ENCODE measurements at places on chromosomes 2 and 18.

GRCh38 chr2:8857709-8858108, 20.3 kb upstream of the KIDINS220 start:
- DNase-seq = no peak

DNA sequence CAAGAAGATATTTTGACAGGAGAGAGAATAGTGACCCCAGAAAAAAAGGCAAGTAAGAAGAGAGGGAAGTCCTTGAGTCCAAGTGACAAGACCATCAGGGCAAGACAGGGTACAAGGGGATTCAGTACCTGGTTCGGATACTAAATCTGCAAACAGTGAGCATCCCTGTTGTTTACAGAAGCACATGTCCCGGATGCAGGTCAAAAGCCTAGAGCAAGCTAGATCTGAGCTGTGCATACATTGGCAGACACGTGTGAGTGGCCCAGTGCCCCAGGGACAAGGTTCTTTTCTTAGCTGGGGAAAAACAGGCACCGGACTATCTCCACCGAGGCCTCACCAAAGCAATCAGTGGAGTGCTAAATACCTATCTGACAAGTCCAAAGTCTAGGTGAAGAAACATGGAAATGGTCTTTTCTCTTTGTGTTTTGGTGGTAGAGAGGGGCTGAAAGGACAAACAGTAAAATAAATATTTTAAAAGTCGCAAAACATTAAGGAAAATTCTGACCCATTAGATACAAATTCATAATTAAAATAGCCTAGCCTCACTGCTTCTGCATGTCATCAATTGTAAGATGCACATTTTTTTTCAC, 165.2 kb downstream of the SUCLG1 start:
- DNase-seq = no peak

GRCh38 chr2:102421890-102422759, 835 bp upstream of the IL18RAP start:
- DNase-seq = no peak

GRCh38 chr18:36697905-36698304, 130.9 kb downstream of the TPGS2 start:
- DNase-seq = no peak

GRCh38 chr2:159226608-159227385, 59.7 kb downstream of the WDSUB1 start:
- DNase-seq = no peak

GRCh38 chr2:71783215-71783614, 329.9 kb downstream of the DYSF start:
- DNase-seq = no peak

DNA sequence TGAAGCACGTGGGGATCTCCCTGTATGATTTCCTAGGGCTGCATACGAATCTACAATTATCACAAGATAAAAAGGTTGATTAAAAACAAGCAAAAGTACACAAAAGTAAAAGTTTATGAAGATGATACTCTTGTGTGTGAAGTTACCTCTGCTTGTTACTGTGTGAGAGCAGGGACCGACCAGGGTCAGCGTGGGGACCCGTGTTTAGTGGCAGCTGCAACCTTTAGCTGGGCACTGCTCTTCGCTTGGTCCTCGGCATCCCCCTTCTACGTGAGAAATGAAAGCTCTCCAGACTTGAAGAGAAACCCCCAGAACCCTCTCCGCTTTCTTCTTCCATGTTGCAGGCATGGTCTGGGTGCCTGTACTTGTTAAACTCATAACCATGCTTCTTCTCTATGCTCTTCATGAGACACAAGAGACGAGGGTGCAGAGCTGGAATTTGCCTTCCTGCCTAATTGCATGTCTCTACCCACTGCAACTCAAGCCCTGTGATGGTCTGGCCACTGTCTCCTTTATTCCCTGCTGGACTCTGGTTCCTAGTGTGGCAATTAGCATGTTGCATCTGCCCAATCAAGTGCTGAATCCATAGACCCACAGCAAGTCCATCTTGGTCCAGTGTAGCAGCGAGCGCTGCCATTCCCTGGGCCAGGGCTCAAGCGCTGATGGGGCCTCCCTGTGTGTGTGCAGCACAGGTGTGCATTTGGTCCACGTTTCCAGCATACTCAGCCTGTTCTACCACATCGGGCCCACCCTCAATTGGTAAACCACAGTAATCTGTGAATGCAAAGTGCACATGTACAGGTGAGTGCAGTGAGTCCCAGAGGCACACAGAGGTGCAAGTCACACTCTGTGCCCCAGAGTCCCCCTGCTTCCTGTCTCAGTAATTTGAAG, 88.5 kb downstream of the TWIST2 start:
- no peak for DNase-seq

DNA sequence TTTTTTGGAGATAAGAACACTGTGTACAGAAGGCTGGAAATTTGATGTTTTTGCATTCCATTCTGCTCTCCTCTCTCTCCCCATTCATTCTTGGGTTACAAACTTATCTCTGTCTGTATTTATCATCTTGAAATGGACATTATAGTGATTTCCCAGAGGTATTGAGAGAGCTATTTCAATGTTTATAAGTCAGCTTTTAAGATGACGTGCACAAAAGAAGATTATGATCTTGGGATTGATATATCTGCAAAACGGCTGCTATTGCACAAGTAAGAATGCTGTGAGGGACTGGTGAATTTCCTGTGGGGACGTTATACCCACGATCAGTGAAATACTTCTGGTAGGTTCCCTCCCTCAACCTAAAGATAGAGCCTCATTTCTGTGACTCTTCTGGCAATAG, 61.0 kb upstream of the DTNA start:
- DNase-seq = no peak

GRCh38 chr2:89831641-89832498, 1140.4 kb downstream of the RPIA start:
- DNase-seq = no peak

DNA sequence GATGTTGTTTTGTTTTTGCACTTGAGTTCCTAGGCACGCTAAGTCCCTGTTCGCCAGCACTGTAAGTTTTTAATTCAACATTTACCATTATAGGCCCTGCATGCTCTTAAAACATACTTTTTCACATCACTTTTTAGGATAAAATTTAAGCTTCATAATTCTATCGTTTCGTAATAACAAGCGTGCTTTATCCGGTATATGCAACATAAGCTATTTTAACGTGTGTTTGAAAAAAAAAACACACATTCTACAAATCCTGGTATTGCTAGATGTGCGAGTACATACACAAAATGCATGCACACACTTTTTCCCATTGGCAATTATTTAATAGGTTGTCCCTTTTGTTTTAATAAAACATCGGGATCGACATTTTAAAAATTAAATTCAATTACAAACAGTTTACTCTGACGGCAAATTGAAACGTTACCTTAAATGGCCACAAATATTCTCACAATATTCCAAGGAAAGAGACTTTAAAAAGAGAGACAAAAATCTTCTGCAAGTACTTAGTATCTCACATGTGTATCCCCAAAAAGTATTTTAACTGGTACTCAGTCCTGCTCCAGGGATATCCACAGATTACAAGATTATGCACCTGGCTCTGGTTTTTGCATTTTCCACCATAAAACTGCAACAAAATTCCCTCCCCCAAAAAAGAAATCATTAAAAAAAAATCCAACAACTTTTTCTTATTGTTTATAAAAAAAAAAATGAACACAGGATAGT, 1.0 kb upstream of the TCF4 start:
- no peak for DNase-seq

GRCh38 chr2:200405599-200406298, 99.3 kb downstream of the SPATS2L start:
- no peak for DNase-seq

DNA sequence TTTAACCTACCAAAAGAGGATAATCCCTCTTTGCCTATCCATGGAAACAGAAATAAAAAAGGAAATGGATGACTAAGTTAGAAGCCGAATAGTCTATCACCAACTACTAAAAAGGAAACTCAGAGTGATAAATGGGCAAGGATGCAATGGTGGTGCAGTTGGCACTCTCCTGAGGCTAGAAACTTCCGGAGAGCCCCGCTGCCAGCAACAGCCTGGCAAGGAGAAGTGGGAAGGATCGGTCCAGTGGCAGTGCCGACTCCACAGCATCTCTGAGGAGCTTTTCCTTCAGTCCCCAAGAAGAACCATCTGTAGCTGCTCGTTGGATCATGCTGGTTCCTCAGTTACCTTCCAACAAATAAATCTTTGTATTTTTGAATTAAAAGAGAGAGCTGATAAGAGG, 74.7 kb downstream of the DPP4 start:
- DNase-seq = no peak

- DNase-seq = no peak
These were observed 70.0 kb downstream of the TWSG1 start for GRCh38 chr18:9404565-9405060.

GRCh38 chr18:75075429-75075841, 133.5 kb downstream of the PTGR3 start:
- no peak for DNase-seq

DNA sequence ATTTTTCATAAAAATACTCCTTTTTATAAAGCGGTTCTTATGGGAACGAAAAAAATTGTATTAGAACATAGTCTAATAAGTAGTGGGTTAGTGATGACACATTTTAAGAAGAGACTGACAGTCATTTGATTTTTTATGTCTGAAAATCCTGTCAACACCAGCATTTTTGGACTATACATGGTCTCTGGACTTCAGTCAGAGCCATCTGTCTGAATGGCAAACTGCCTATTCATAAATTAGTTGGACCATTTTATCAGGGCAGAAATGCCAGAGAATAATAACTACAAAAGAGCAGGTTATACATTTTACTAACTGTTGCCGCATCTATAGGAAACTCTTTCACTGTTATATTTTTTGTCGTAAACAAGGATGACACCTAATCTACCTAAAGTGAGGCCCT, 437.6 kb downstream of the ZNF804A start:
- no peak for DNase-seq

DNA sequence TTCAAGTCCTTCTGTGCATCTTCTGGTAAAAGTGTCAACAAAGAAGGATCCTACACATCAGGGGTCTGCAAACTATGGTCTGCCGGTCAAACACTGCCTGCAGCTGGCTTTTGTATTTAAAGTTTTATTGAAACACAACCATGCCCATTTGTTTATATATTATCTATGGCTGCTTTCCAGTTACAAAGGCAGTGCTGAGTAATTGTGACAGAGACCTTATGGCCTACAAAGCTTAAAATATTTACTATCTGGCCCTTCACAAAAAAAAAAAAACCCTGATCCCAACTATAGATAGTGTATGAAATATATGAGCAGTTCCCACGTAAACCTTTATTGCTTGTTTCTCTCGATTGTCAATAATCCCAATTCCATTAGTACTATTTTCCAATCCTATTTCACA, 101.4 kb downstream of the RBMS1 start:
- no peak for DNase-seq

DNA sequence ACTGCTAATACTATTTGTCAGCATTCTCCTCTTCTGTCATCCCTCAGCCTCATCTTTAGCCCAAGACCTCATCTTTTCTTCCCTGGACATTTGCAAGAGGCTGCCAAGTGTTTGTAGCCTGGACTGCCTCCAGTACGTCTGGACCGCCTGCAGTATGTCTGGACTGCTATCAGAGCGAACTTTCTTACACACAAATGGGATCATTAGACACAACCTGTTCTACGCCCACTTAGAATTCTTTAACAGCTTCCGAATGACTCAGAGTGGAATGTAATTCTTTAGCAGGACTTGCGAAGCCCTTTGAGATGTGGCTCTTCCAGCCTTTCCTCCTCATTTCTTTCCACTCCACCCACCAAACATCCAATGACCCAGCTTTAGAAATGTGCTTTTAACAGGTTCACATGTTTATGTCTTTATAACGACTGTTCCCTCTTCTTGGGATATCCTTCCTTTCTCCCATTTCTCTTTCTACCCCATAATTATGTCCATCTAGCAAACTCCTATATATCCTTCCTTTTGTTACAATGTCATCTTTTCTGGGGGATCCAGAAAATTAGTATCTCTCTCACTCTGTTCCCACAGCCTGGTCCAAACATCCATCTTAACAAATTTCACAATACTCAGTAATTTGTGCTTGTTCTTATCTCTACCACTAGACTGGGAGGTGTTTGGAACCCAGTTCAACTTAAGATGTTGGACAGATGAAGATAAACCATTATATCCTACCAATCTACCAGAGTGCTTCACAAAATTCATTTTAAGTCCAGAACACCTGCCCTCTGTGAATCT, 171.3 kb upstream of the PGAP1 start:
- no peak for DNase-seq

DNA sequence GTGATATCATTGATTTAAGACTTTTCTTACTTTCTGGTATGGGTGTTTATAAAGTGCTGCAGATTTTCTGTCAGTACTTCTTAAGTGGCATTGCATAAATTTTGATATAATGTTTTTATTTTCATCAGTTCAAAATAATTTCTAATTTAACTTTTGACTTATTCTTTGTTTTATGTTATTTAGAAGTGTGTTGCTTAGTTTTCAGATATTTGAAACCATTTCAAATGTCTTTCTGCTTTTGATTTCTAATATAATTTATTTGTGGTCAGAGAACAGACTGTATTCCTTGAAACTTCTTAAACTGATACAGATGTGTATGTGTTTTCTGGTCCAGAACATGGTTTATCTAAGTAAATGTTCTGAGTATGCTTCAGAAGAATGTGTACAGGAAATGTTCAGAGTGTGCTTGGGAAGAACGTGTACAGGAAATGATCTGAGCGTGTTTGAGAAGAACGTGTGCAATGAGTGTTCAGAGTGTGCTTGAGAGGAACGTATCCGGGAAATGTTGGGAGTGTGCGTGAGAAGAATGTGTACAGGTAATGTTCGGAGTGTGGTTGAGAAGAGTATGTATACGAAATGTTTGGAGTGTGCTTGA, 265.7 kb upstream of the HS6ST1 start:
- no peak for DNase-seq
